Stimulated activated CD8-positive, alpha-beta memory T cell treated with anti-CD3 and anti-CD28 coated beads, Interleukin-7, amount 100 ng/mL, for 1 hour (primary cell): ENCODE measurements at places on chromosomes 3 and 15.

GRCh38 chr3:4894891-4895530 is 84.2 kb upstream of the BHLHE40 start:
- no peak for DNase-seq

GRCh38 chr15:82126346-82126745 is 80.5 kb upstream of the MEX3B start:
- DNase-seq: no peak

DNA sequence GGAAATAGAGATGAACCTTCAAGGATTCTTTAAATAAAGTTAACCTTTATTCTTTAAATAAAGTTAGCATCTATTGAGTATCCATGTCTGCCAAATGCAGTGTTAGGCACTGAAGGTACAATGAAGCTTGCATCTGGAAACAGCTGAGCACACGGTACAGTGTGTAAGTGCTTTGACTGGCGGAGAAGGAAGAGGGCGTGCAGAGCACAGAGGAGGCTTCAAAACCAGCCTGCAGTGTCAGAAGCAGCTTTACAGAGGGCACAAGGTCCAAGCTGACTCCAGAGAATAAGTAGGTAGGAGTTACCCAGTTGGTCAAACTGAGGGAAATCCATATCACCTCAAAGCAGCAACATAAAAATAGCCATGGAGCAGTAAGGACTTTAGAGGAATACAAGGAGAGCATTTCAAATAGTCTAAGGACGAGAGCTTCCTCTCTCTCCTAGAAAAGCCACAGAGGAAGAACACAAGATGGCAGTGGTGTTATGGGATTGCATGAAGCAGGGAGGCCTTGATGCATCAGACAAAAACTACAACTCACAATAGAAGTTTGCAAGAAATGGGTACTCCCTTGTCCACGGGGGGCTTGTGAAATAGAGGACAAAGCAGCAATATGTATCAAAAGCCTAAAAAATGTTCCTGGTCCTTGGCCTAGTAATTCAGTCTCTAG is 60.3 kb upstream of the PPP2R3A start:
- DNase-seq: no peak

- no peak for DNase-seq
These were observed 64.9 kb downstream of the DIPK2A start for GRCh38 chr3:144036498-144036897.

DNA sequence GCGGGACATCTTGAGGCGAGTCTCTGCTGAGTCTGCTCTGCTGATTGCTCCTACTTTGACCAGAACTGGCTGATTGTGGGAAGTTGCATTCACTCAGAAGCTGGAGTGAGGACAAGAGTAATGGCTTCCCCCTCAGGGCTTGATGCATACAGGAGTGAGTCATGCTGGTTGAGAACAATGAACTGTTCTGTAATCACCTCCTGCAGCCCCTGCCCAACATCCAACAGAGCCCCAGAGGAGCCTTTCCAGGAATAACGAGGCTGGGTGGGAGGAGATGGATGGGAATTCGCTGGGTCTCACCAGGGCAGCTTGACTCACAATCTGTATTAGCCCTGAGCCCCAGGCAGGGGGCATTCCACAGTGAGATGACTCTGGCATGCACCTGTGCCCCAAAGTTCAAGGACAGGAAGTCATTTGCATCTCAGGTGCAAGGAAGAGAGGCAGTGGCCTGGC is 85.0 kb downstream of the RAB11A start:
- no peak for DNase-seq

DNA sequence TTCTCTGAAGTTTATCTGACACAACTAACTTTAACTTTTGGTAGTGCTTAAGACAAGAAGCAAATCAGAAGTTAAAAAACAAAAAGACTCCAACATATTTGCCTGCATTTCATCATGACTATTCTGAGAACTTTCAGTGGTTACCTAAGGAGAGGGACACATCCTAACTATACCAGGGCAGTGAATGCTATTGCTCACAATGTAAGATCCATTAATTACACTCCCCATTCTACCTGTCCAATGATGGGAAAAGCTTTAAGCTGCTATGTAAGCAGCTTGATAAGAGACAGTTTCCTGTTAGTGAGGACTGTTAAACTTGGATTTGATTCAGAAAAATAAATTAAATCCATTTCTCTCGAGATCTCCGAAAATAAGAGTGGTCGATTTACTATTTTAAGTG is 37.5 kb downstream of the SERPINI1 start:
- DNase-seq: no peak

GRCh38 chr3:121834157-121834670 is 646 bp downstream of the IQCB1 start:
- DNase-seq: no peak

- no peak for DNase-seq
These were observed 155.3 kb downstream of the TBL1XR1 start for GRCh38 chr3:177041730-177042551.

DNA sequence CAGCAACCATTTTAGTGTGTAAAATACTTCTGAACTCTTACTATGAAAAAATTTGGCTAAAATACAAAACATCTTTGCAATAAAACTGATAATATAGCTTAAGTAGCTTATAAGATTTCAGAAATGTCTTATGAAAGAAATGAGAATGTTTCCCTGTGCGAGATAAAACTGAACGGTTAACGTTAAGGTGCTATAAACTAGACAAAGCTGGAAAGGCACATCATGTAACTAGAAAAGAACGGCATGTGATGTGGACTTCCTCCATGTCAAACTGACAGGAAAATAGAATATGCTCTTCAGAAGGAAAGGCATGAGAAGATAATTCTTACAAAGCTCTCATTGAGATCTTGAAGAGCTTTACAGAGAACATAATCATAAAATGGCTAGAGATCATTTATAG is 36.5 kb downstream of the NCK1 start:
- DNase-seq: no peak

- DNase-seq: no peak
These were observed 239.3 kb upstream of the C2CD4B start for GRCh38 chr15:62404194-62404985.

DNA sequence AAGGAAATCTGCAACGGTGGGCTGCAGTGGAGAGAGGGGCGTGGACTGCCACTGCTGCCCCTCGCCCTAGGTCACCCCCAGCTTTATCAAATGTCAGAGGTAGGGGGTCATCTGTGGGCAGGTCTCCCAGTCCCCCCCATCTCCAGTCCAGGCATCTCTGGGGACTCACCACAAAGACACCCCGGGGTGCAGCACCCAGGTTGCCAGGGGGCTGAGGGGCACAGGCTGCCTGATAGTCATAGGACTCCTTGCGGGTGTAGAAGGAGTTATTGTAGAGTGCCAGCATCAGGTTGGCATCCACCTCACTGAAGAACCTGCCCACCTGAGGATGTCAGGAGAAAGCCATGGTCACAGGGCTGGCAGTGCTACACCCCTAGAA is 6.5 kb upstream of the TMEM115 start:
- no peak for DNase-seq

DNA sequence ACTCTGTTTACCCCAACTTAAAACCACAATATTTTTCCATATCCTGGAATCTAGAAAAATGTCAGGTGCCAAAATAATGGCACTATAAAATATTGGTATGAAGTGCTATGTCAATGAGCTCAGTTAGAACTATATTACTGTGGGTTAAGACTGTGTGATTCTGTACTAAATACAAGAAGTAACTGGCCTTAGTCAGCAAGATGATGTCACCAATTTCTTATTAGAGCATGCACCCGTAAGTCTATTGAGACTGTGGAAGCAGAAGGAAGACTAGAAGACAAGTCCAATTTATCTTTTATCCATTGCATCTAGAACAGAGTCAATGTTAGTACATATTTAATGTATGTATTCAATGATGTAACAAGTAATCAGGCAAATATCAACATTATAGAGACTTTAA is 25.0 kb downstream of the LRRC58 start:
- DNase-seq: no peak

GRCh38 chr15:83063551-83063950 is 3.5 kb downstream of the BTBD1 start:
- DNase-seq: no peak

GRCh38 chr3:57738391-57738790 is 17.7 kb upstream of the SLMAP start:
- DNase-seq: no peak

GRCh38 chr3:115081444-115081843 is 65.6 kb downstream of the ZBTB20 start:
- no peak for DNase-seq

DNA sequence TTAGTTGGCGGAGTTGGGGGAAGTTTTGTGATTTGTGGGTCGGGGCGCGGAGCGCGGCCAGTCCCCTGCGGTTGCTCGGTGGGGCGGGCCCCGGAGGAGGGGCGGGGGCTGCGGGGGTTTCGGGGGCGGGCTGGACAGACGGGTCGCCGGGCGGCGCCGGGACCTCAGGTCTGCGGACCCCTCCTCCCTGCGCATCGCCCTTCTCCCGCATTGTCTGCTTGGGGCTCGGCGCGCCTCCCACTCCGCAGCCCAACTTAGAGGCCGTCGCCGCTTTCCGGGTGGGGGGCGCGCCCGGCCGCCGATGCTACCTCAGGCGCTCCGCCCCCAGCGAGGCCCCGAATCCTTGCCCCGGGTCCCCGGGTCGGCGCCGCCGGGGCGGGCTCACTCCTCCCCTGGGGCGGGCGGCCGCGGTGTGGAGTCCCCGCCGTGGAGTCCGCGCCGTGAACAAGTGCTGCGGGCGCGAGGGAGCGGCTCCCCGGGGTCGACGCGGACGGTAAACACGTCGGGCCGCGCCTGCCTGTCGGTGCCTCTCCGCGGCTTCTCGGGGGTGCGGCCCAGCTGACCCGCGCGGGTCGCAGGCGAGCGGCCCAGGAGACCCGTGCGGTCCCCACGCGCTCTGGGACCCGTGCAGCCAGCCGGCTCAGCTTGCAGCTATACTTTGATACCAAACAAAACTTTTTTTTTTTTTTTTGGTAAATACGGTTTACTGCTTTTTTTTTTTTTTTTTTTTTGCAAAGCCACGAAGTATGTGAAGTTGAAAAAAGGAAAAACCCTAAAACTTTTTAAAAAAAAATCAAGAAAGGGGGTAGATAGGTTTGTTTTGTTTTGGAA is 624 bp downstream of the AKAP13 start:
- DNase-seq: peak; percentile 23

- no peak for DNase-seq
These were observed 8.6 kb downstream of the SNRK start for GRCh38 chr3:43294975-43295374.

DNA sequence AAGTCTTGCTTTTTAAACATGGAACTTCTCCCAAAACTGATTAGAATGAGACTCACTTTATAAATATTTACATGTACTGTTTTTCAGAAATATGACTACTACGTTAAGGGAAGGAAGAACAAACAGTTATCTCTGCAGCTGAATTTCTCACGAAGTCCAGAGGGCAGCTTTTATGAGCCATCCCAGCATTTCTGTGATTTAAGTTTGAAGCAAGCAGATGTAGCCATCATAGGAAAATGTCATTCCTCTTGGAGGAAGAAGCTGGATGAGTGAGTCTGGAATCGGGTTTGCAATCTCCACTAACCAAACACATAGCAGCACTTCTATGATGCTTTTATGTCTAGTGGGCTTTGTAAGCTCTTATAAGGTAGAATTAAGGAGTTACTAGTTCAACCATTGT is 53.7 kb downstream of the SCN11A start:
- no peak for DNase-seq

DNA sequence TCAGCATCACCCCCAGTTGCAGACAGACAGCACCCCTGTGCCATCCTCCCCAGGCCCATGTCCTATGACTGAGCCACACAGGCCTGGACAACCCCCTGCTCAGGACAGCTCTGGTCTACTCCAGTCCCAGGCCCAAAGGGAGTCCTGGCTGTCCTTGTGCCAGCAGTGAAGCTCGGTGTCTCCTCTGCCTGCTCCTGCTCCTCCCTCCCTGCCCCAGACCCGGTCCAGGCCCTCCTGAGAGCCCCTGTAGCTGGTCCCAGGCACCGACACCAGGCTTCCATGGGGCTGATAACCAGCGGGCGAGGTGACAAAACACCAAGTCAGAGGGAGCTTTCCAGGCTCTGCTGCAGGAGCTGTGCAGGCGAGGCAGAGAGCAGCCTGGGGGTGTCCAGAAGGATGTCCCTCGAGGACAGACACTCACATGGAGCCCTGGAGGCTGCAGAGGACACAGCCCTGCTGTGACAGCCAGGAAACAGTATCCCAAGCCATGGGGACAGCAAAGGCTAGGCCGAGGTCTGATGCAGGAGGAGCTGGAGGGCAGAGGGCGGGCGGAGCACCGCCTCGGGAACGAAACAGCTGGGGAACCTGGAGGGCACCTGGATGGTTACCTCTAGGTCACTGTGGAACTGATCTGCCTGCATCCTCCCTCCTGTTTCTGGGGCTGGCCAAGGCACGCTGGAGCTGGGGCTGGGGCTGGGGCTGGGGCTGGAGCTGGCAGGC is 103.8 kb upstream of the PRR20G start:
- DNase-seq: no peak

- DNase-seq: no peak
These were observed 247.0 kb upstream of the CCDC54 start for GRCh38 chr3:107130089-107130700.

DNA sequence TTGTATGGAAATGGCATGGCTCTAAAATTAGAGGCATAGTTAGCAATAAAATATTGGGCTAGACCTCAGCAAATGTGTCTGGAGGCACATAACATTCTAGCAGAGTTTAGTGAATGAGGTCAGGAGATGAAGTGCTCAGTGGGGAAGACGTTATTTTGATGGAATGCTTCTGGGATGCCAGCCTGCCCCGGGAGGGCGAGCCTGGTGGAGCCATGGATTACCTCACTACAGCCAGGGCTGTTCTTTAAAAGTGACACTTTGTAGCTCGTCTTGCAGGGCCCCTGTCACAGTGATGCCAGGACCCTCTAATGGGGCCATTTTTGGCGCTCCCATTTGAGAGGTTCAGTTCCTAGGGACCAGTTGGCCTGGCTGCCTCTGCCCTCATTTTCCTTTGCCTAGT is 48.5 kb downstream of the PXYLP1 start:
- DNase-seq: no peak

GRCh38 chr3:57758686-57759085 is 2.6 kb downstream of the SLMAP start:
- DNase-seq: no peak

DNA sequence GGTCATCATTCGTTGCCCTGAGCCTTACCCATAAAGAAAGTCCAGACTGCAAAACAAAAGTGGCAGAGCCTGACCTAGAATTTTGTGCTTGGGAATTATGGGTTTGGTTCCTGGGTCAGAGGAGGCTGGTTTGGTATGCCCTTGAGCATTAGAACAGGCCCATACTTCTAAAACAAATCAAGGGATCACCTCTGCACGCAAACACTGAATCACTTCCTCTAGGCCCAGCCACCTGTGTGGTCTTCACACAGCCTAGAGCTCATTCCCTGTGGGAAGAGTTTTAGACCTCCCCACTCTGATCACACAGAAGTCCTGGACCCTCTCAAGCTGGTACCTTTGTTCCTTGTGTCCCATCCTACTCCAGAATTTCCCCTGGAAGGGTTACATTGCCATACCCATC is 59.4 kb downstream of the B3GNT5 start:
- DNase-seq: no peak

- no peak for DNase-seq
These were observed 40.7 kb upstream of the GMNC start for GRCh38 chr3:190903156-190903555.
